ENCODE measurements at places on chromosomes 4 and X.

DNA sequence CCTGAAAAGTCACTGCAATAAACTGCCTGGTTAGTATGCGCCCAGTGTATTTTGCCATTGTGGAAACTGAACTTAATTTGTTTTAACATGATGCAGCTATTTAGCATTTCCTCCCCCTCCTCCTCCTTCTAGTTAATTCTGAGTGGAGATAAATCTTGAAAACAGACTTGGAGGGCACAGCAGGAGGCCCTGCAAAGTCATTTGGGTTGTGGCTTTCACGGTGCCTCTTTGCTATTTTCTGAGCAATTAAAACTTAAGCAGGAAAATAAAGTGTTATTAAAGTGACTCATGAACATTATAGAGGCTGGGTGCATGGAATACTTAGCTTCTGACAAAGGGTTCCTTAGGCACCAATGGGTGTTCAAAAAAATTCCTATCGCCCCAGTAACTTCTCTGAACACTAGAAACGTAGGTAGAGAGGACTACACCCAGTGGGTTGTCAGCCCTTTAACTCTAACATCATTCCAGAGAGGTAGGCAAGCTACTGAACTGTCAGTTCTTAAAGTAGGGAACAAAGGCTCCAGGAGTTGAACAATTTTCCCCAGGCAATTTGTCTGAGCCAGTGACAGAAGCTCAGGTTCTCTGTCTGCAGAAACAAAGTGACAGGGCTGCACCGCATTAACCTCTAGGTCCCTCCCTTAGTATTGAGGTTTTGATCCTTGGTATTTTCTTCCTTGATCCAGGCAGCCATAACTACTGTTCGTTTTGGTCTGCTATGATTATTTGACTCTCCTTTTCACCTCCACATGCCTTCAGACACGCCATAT is 158.3 kb upstream of the KIT start:
- peak; percentile 77 for DNase-seq

DNA sequence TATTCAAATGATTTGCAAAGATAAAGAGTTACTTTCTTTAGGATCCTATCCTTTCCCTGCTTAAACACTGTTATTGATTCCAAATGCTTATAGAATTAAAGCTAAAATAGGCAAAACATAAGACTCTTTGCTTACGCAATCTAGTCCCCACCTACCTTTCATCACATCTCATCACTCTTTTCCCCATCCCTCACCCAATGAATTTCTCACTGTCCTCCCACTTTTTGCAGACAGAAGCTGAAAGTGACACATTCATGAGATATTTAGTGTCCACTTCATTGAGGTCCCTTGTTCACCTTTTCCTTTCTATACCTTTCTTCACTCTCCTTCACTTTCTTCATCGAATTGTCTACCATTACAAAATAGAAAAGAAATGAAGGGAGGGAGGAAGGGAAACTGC is 424 bp downstream of the SATL1 start:
- no peak for DNase-seq

- no peak for DNase-seq
These were observed 166.4 kb upstream of the PPARGC1A start for GRCh38 chr4:24056289-24056688.

DNA sequence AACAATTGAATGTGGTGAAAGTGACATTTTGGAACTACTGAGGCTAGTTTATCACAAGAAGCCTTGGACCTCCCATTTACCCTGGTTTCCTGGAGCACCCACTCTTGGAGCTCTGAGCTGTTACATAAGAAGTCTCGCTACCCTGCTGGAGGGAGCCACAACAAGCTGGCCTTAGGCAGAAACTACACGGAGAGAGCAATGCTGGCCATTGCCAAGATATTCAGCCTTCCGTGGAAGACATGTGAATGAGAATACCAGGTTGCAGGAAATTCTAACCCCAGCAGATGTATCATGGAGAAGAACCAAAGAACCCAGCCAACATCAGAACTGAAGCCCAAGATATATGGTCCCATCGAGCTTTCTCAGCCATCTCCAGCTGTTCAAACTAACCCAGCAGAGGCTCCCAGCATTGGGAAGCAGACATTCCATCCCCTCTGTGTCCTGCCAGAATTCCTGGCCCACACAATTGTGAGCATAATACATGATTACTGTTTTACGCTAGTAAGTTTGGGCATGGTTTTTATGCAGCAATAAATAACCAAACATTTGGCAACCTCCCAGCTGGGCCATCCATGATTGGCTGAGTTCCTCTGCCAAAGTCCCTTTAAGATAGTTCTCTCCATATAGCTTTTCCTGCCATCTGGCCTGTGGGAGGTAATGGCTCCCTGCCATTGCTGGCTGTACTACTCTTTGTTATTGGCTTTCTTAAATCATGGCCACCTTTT is 17.9 kb upstream of the PDE5A start:
- DNase-seq: peak; percentile 65

- DNase-seq: no peak
These were observed 77.4 kb downstream of the ANAPC4 start for GRCh38 chr4:25454476-25454875.

GRCh38 chr4:158859661-158860060 is 90.8 kb downstream of the FNIP2 start:
- DNase-seq: no peak

DNA sequence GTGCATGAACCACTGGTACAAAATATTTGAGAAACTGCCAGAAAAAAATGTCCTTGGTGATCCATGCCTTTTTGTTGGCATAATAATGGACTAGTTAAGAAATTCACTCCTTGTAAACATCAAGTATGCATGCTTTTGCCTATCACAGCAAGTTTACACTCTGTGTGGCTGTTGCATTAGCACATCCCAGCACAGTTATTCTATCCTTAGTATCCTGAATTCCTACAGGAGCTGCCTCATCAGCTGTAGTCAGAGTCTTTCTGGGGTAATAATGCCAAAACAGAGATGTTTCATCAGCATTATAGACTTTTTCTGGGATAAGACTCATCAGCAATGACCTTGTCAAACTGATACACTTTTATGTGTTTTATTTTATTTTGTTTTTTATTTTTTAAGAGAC is 82.8 kb downstream of the CHIC2 start:
- no peak for DNase-seq

DNA sequence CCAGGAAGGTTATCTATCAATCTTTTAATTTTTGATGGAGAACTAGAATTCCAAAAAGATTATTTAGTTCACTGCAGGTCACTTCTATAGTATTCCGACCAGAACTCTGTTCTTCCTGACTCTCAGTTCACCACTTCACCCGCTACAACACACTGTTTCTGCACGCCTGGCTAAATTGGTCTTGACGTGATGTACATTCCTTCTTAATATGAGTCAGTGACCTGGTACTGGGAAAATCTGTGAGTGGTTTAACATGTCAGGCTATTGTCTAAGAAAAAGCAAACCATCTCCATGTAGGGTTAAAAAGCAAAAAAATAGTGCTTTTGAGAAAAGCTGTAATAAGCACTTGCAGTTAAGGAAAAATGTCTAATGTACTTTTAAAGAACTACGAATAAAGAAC is 120.4 kb downstream of the NDST3 start:
- DNase-seq: no peak

- DNase-seq: no peak
These were observed 252.4 kb upstream of the CPEB2 start for GRCh38 chr4:14749910-14750309.

Measured in muscle of back (tissue), 13 donors.